Suppressor macrophage treated with lipopolysaccharide for 1 hour (primary cell): ENCODE measurements at places on chromosomes 12 and 14.
A peak's percentile ranks its signal among the peaks of the same experiment; 100 is the strongest.

- DNase-seq: peak; percentile 26
Measured at GRCh38 chr14:70585231-70585630, 15.2 kb downstream of the MED6 start.

DNA sequence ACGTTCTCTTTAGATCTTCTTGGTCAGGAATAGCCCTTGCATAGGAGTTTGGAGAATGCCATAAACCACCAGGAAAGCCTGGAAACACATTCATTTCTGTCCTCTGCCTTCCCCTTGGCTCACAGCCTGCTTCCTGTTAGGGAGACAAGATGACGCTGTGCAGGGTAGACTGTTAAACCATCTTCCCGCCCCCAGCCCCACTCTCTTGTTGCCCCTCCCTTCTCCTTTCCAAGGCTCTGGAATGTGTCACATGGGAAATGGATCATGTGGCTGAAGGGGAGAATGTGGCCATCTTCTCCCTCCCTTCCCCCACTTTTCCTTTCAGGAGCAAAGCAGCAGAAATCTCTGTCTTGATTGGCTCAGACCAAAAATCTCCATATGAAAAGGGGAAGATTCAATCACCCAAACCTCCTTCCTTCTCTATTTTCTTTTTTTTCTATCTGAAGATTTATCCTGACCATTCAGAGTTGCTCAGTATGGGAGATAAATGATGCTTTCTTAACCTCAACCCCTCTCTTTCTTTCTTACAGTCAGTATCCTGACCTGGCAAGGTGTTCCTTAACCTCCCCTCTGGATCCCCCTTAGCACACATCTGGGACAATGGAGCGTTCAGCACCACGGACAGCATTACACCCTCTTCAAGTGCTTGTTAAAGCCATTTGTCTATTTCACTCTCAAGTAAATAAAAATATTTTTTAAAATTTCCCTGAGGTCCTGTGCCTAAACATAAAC is 11.4 kb downstream of the GPR19 start:
- peak; percentile 45 for DNase-seq

GRCh38 chr12:124323771-124324530 is 29.1 kb downstream of the RFLNA start:
- no peak for DNase-seq

DNA sequence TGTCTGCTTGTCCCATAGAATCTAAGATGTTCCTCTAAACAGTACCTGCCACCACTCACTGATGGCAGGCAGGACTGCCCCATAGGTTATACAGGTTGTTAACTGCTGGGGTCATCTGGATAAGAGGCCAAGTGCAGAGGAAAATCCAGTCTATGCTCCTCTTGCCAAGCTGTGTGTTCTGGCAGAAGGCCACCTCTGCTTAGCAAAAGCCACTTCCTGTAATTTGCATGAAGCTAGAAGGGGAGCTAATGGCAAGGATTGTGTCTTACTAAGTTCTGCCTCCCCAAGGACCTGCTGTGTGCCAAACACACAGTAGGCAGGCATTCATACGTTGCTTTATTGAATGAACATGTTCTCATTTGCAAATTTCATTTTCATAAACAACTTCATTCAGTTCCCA is 445.4 kb downstream of the BCL11B start:
- no peak for DNase-seq

GRCh38 chr12:13223179-13223804 is 26.8 kb downstream of the EMP1 start:
- no peak for DNase-seq

DNA sequence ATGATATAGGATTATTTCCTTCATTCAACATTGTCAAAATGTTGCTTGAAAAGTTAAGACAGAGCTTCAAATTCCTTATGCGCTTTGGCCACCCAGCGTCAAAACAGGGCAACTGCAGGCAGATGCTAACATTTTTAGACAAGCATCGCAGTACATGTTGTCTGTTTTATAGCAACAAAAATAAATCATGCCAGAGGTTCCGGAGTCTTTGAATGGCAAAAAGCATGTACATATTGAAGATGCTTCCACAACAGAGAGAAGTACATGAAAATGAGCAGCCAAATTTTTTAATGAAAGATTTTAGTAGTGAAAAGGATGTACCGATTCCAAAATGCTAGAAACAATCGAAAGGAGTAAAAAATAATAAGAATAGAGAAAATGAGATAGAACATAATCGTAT is 49.8 kb upstream of the USP15 start:
- DNase-seq: peak; percentile 72

- no peak for DNase-seq
Measured at GRCh38 chr12:23611320-23611719, 338.1 kb downstream of the SOX5 start.

GRCh38 chr12:101772012-101772775 is 32.9 kb upstream of the SYCP3 start:
- DNase-seq: peak; percentile 48

DNA sequence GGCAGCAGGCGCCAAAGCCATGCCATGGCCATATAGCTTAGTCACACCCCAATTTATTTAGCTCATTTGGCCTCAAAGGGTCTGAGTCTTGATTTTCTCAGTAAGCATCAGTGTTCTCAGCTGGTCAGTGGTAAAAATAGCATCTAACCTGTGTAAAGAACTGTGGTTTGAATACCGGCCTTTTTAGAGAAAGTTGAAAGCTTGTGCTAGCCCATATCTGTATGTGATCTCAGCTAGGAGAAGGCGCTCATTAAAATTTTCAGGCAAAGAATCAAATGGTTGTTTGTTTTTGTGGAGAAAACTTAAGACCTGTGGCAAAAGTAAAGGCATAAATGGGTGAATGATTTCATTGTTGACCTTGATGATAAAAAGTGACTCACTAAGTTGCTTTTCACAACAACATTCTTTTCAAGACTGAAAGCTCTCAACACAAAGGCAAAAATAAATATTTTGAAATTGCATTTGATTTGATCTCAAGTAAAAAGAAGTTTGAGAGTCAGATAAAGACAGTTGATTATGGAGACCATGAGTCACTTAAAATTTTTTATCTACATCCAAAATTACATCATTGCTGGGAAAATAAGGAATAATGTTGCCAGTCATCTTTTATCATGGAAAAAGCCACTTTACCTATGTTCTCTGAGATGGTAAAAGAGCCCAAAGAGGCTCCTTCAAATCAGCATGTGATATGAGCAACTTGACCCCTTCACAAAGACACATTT is 128.5 kb upstream of the RGS6 start:
- no peak for DNase-seq

DNA sequence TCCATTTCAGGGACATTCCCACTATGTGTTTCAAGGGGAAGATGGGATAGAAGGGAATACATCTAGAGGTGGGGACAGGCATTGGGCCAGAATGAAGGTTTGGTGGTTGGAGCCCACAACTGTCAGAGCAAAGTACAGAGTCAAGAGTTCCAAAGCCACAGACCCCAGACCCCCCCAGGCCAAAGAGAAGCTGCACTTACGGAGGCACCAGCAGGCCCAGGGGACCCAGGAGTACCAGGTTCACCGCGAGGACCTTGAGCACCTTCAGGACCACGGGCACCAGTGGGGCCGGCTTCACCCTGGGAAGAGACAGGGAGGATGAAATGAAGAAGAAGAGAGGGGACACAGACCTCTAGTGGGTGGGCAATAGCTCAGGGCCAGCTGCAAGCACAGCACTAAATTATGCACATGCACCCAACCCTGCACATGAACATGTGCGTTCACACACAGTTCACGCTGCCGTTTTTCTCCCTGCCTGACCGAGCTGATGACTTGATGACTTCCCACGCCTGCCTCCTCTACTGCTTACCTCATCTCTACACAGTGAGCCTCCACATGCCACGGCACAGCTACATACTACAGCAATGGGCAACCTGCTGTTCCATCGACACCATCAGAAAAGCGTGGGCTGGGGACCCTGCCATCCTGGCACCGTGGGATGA is 16.7 kb downstream of the COL2A1 start:
- DNase-seq: no peak

DNA sequence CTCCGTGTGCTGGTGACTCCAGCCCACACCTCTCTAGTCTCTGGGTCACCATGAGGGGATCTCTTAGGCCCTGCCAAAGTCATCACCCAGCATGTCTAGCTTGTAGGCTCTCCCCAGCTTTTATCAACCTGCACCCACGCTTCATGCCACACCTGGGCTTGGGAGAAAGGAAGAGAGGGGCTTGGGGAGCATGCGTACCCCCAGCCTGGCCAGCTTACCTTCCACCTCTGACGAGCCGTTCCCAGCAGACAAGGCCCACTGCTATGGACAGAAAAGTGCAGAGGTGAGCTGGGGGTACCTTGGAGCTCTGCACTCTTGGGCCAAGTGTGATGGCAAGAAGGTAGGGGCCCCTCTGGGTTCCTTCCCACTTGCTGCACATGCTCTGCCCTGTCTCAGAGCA is 1.7 kb downstream of the PGF start:
- no peak for DNase-seq

DNA sequence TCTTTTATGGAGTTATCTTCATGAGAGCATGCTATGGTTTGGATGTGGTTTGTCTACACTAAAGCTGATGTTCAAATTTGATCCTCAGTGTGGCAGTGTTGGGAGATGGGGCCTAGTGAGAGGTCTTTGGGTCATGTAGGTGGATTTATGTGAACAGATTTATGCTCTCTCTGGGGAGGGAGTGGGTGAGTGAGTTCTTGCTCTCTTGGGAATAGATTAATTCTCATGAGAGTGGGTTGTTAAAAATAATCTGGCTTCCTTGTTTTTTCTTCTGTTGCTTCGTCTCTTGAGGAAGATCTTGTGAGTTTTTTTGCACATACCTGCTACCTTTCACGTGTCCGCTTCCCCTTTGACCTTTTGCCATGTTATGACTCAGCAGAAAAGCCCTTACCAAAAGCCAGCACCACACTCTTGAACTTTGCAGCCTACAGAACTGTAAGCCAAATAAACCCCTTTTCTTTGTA is 20.5 kb downstream of the DERA start:
- no peak for DNase-seq

GRCh38 chr14:100526057-100526456 is 61.2 kb downstream of the BEGAIN start:
- no peak for DNase-seq

DNA sequence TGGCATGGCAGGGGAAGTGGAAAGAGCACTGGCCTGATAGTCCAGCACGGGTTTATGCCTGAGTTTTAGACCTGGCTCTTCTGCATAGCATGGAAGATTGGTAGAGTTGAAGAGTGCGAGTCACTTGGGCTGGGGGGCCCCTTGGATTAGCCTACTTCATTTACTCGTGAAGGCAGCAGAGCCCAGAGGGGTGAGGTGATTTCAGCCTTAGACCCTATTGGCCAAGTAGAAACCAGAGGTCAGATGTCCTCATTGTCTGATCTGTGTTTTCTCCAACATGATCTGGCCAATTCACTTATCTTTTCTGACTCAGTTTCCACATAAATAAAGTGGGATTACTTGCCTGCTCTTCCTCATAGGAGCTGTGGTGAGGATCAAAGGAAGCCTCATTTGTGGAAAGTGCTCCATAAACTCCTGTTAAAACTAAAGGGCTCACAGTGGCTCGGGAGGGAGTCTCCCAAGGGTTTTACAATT is 1.9 kb downstream of the PLEKHG3 start:
- no peak for DNase-seq

GRCh38 chr14:60101786-60102185 is 10.1 kb downstream of the PCNX4 start:
- no peak for DNase-seq

DNA sequence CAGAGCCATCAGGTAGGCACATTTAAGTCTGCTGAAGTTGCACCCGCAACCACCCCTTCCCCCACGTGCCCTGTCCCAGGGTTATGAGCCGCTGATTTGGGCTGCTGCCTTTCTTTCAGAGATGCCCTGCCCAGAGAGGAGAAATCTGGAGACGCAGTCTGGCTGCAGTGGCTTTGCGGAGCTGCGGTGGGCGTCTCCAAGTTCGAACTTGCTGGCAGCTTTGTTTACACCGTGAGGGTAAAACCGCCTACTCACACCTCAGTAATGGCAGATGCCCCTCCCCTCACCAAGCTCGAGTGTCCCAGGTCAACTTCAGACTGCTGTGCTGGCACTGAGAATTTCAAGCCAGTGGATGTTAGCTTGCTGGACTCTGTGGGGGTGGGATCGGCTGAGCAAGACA is 14.7 kb downstream of the PTCSC3 start:
- no peak for DNase-seq

GRCh38 chr12:128627659-128628058 is 196.1 kb downstream of the SLC15A4 start:
- DNase-seq: no peak

DNA sequence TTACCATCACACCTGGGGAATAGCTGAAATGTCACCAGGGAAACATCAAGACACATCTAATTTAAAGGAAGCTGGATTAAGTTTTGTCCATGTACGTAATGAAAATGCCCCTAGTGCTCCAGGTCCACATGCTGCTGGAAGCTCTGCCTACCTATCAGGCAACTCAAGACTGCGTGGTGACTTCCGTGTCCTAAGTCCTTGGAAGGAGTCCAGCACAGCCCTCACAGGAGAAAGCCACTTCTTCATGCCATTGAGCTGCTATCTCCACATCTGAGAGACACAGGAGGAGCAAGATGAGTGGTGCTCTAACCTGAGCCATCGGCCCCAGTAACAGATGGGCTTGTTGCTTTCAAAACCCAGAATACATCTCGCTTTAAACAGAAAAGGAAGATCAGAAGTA is 316.4 kb downstream of the DPF3 start:
- DNase-seq: no peak

GRCh38 chr12:131681257-131681620 is 29.7 kb upstream of the SFSWAP start:
- DNase-seq: no peak

GRCh38 chr12:62191491-62192179 is 68.6 kb upstream of the USP15 start:
- DNase-seq: no peak

DNA sequence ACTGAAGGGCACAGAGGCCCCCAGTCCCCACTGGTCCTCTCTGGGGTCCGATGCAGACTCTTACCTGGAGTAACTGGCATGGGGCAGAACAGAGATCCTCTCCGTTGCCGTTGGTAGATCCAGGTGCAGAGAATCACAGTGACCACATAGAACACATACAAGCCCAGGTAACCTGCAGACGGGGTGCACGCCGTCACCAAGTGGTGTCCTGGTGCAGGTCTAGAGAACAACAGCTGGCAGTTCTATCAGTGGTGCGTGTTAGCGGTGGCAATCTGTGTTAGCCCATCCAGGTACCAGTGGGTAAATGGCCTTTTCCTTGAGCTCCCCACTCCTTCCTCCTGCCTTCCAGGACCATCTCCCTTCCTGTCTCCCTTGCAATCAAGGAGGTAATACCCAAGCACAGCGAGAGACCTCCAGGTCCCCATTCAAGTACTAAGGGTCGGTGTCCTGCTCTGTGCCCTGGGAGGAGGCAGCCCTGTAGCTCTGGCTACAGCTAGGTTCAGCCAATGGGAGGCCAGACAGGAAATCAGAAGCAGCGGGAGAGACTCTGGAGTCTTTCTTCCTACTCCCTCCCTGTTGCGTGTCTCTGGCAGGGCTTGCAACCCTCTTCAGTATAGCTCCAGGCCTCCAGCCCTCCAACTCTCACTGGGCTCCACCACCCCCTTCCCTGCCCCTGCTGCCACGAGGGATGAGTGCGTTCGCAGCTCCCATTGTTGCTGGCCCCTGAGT is 15.8 kb downstream of the SLC8B1 start:
- no peak for DNase-seq
